Hepatocyte (in vitro differentiated cells): ENCODE measurements at places on chromosomes 1 and 21. TPM values are rescaled to one million over a fixed set of nuclear protein-coding genes. Genes with fewer than 3 reads are reported as not detected.

NBPF6 gene
- not detected in 2 replicates for total RNA-seq

GPR37L1 gene
- under 0.01 TPM in 1 of 2 replicates, not detected in the other for total RNA-seq

DNA sequence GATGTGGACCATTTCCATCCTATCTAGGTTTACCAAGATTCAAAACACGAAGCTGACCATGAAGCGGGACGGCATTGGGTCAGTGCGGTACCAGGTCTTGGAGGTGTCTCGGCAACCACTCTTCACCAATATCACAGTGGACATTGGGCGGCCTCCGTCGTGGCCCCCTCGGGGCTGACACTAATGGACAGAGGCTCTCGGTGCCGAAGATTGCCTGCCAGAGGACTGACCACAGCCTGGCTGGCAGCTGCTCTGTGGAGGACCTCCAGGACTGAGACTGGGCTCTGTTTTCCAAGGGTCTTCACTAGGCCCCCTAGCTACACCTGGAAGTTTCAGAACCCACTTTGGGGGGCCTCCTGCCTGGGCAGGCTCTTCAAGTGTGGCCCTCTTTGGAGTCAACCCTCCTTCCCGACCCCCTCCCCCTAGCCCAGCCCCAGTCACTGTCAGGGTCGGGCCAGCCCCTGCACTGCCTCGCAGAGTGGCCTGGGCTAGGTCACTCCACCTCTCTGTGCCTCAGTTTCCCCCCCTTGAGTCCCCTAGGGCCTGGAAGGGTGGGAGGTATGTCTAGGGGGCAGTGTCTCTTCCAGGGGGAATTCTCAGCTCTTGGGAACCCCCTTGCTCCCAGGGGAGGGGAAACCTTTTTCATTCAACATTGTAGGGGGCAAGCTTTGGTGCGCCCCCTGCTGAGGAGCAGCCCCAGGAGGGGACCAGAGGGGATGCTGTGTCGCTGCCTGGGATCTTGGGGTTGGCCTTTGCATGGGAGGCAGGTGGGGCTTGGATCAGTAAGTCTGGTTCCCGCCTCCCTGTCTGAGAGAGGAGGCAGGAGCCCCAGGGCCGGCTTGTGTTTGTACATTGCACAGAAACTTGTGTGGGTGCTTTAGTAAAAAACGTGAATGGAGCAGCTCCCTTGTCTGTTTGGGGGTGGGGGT, 864 bp upstream of the CCDC24 start:
- H3K4me1 ChIP-seq = peaks cover 17% of the 10 kb centered on the region
- no peaks in the 10 kb centered on the region for H3K36me3 ChIP-seq
- H3K27me3 ChIP-seq = no peaks in the 10 kb centered on the region
- H3K4me3 ChIP-seq = peak overlapping the region; percentile 23

PKP1 gene
- total RNA-seq = 0.20 and 0.33 TPM in 2 replicates

CD34 gene
- total RNA-seq = 0.90 and 2.4 TPM in 2 replicates

GRCh38 chr1:248840946-248841345, 2.9 kb downstream of the ZNF672 start:
- no peak overlapping the region for H3K4me3 ChIP-seq
- DNase-seq = no peak
- H3K36me3 ChIP-seq = no peaks in the 10 kb centered on the region
- H3K4me1 ChIP-seq = peaks cover 9% of the 10 kb centered on the region
- H3K27me3 ChIP-seq = no peaks in the 10 kb centered on the region

FMO4 gene
- 20.5 and 31.4 TPM in 2 replicates for total RNA-seq

- no peaks in the 10 kb centered on the region for H3K4me1 ChIP-seq
- H3K36me3 ChIP-seq = no peaks in the 10 kb centered on the region
- no peak overlapping the region for H3K27ac ChIP-seq
- no peaks in the 10 kb centered on the region for H3K27me3 ChIP-seq
These were observed 86.7 kb downstream of the FMN2 start for GRCh38 chr1:240178366-240178765.

PHTF1 gene
- 19.6 and 27.6 TPM in 2 replicates for total RNA-seq

DNA sequence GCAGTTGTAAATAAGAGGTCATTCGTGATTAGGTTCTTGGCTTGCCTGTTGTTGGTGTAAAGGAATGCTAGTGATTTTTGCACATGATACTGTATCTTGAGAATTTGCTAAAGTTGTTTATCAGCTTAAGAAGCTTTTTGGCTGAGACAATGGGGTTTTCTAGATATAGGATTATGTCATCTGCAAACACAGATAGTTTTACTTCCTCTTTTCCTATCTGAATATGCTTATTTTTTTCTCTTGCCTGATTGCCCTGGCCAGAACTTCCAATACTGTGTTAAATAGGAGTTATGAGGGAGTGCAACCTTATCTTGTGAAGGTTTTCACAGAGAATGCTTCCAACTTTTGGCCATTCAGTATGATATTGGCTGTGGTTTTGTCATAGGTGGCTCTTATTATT, 576.1 kb upstream of the RGS18 start:
- no peak overlapping the region for H3K4me3 ChIP-seq
- H3K4me1 ChIP-seq = no peaks in the 10 kb centered on the region
- H3K36me3 ChIP-seq = no peaks in the 10 kb centered on the region
- no peak overlapping the region for H3K27ac ChIP-seq
- no peak for DNase-seq
- H3K27me3 ChIP-seq = no peaks in the 10 kb centered on the region

DNA sequence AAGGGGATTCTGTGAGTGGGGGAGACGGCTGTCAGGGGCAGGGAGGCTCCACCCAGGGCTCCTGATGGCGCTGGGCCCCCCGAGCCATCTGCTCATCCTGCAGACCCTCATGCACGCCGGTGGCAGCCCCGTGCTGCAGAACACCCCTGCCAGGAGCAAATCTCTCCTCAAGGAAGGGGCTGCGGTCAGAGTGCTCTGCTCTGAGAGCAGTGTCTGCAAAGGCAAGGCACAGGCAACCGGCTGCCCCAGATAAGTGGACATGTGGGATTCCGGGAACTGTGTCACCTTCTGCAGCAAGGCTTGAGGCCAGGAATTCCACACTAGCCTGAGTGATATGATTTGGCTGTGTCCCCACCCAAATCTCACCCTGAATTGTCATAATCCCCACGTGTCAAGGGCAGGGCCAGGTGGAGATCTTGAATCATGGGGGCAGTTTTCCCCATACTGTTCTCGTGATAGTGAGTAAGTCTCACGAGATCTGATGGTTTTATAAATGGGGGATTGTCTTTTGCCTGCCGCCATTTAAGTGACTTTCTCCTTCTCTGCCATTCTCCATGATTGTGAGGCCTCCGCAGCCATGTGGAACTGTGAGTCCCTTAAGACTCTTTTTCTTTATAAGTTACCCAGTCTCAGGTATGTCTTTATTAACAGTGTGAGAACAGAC, 101.0 kb downstream of the PDE9A start:
- DNase-seq = no peak
- H3K4me3 ChIP-seq = no peak overlapping the region
- H3K27ac ChIP-seq = no peak overlapping the region
- H3K27me3 ChIP-seq = no peaks in the 10 kb centered on the region
- no peaks in the 10 kb centered on the region for H3K36me3 ChIP-seq
- no peaks in the 10 kb centered on the region for H3K4me1 ChIP-seq

GRCh38 chr1:205719762-205720161, 30.2 kb downstream of the NUCKS1 start:
- no peak for DNase-seq
- peaks cover 3% of the 10 kb centered on the region for H3K4me1 ChIP-seq
- no peak overlapping the region for H3K4me3 ChIP-seq
- H3K27me3 ChIP-seq = no peaks in the 10 kb centered on the region

GRCh38 chr1:163528710-163529348, 207.1 kb downstream of the NUF2 start:
- H3K27ac ChIP-seq = no peak overlapping the region
- no peaks in the 10 kb centered on the region for H3K36me3 ChIP-seq
- peak; percentile 42 for DNase-seq
- no peak overlapping the region for H3K4me3 ChIP-seq
- no peaks in the 10 kb centered on the region for H3K4me1 ChIP-seq
- H3K27me3 ChIP-seq = no peaks in the 10 kb centered on the region

PADI4 gene
- not detected in 2 replicates for total RNA-seq
